ENCODE measurements at places on chromosomes 7 and 10.

- DNase-seq: peak; percentile 66
Observed at GRCh38 chr7:28984631-28985030, 26.5 kb upstream of the TRIL start.

DNA sequence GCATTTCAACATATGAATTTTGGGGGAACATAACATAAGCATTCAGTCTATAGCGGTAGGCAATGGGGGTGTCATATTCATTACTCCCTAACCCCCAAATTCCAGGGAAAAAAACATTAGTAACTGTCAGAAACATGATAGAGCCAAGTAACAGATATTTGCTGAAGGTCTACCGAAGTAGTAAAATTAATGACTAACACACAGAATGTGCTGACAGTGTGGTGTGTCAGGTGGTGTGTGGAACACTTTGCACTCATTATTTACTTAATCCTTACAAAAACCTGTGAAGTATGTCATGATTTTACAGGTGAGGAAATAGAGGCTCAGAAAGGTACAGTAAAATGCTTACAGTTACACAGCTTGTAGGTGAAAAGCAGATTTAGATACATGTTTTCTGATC lies 85.4 kb upstream of the RHOBTB1 start:
- no peak for DNase-seq

DNA sequence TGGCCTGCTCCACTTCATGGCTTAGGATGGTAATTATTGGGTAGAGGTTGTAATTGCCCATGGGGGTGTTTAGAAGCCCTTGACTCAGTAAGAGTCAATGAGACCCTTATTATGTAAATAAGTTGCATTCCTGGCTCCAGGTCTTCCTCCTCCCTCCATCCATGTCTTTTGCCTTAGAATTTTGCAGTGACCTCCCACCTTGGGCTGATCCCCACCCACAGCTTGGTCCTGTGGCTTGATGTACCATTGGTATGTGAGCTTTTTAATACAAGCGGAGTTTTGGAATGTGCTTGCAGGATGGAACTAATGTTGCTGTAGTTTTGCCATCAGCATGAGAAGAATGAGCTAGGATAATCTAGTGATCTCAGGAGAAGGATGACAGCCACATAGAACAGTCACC lies 73.2 kb upstream of the DGKI start:
- DNase-seq: peak; percentile 70

DNA sequence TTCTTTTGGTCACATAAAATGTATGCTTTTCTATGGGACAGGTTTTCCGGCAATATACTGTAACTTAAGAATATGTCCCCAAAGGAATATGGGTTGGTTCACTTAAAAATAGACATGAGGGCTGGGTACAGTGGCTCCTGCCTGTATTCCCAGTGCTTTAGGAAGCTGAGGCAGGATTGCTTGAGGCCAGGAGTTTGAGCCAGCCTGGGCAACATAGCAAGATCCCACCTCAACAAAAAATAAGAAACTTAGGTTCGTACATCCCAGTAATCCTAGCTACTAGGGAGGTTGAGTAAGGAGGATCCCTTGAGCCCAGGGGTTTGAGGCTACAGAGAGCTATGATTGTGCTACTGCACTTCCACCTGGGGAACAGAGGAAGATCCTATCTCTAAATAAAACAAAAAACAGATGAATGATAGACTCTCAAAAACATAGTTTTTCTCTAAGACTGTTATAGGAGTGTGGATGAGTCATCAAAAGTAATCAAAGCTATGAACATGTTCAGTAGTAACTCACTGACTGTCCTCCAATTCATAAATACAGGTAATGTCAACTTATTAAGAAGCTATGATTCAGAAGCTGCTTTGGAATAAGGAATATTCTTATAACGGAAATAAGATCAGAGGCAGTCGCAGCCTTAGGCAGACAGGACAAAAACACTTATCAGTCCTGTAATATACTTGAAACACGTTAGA lies 2.6 kb upstream of the SEC31B start:
- DNase-seq: no peak

- DNase-seq: no peak
Observed at GRCh38 chr10:24153537-24153936, 55.4 kb upstream of the KIAA1217 start.

DNA sequence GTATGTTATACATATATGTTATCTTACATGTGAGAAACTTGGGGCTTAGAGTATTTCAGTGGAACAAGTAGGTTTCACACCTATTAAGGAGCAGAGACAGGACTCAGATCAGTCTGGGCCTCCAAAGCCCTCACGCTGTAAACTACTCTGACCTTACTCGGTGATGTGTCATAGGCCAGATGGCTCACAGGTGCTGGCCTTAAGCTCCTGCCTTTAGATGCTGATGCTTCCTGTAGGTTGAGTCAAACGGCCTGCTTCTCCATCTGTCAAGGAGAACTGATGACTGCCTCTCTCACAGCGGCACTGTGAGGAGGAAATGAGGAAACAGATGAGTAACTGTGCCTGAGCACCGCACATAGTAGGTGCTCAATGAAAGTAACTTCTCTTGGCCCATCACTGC lies 312.6 kb upstream of the COBL start:
- DNase-seq: no peak

DNA sequence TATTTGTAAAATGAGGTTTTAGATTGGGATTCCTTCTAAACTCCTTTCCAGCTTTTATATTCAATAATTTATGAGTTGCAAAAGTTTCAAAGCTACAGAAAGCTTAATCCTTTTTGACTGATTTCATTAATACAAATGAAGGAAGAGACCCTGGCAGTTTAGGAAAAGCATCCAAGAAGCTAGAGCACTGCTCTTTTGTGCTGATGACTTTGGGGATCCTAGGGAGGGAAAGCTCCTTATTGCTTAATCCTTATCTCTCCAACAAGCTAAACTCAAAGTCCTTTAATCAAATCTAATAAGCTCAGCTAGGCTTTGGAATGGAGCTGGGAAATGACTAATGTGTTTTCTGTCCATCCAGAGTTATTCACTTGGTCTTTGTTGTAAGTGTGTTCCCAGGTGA lies 285.4 kb downstream of the ACTR3B start:
- no peak for DNase-seq

DNA sequence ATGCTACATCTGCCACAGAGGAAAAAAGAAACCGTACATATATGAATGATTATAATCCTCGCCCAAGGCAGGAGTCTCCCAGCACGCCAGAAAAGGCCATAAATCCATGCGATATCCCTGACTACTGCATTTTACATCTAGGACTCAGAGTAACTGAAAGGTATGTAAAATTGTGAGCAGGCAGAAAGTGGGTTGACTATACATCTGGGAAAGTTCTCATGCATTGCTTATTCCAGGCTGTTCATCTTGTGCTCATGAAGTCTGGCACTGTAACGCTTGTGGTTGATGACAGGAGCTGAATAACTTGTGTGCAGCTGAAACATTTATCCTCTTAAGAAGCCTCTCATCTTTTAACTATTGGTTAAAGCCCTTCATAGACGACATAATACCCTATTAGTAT lies 193.4 kb upstream of the STEAP4 start:
- DNase-seq: no peak

- no peak for DNase-seq
Observed at GRCh38 chr10:94197241-94197640, 165.5 kb downstream of the NOC3L start.

DNA sequence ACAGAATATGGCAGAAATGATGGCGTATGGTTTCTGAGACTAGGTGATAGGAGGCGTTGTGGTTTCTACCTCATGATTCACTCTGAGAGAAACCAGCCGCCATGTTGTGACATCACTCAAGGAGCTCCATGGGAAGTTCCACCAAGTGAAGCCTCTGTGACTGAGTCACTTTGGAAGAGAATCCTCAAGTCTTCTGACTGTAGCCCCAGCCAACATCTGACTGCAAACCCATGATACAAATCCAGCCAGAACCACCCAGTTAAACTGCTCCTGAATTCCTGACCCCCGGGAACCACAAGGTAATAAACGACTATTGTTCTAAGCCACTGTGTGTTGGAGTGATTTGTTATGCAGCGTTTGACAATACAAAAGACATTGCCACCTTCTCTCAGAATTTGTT lies 91.1 kb upstream of the CARD11 start:
- DNase-seq: peak; percentile 56

GRCh38 chr10:120575411-120575810 lies 118.4 kb downstream of the PLPP4 start:
- DNase-seq: no peak

GRCh38 chr10:113626809-113627355 lies 37.0 kb downstream of the NRAP start:
- no peak for DNase-seq

DNA sequence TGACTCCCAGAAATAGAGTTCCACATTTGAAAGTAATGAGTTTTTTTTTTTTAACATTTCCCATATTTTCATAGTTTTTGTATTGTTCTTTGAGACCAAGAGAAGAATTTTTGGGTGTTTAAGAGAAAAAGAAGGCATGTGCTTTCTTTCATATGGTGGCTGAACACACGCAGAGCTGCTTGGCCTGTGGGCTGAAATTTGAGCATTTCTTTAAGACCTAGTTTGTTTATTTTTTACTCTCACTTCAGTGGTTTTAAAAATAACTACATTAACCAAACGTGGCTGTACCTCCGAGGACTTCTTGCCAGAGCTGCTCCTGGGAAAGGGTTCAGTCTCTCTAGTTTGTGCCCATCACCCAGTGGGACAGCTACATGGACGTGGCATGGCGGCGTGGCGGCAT lies 58.3 kb downstream of the INPP5A start:
- no peak for DNase-seq

DNA sequence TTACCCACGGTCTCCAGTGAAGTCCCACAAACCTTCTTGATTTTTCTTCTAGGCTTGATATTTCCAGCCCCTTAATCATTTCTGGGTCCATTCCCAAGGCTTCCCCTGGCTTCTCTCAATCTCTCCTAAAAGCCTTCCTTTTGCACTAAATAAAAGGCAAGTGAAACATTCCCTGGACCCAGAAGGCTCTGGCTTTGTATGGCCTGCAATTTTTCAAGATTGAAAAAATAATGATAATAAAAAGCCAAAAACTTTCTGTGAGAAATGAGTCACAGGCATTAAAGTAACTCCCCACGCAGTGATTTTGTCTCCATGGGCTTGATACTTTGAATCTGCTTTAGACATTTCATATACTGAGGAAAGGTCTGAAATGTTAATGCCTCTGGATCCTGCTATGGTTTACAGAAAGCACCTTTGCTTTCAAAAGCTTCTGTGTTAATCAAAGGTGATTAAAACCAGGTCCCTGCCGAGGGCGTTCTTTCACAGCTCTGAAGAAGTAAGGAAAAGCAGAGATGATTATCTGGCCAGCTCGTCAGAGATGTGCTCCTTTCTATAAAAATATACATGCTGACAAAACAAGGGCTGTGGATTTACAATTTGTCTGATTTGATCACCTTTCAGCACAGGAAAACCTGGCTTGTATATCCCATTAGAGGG lies 118.9 kb upstream of the TMEM72 start:
- no peak for DNase-seq

DNA sequence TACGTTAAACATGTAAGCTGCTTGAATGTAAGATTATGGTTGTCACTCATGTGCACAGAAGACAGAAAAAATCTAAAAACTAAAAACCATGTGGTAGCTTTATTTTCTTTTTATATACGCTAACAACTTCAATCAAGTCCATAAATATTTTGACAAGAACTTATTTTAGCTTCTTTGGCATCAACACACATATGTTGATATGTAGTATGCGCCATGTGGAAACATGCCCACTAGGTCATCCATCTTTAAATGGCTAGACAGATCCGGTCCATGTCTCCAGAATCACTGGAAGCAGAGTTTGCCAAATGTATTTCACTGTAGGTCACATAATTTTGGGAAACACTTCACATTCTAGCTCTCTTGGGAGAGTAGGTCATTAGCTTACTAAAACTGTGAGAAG lies 261.5 kb upstream of the IMMP2L start:
- DNase-seq: no peak
